ENCODE measurements at places on chromosomes 5 and 9.

DNA sequence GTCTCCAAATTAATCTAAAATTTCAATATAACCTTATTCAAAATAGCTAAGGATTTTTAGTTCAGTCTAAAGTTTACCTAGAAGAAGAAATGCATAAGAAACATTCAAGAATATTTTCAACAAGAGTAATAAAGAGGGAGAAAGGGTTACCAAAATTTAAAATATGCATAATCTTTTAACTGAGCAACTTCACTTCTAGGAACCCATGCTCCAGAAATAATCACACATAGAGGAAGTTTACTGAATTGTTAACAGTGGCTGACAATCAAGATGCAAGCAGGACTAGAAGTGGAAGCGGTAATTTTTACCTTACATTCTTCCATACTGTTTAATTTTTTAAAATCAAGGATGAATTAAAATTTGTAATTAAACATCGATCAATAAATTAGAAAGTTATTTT, 1.9 kb downstream of the PJA2 start:
- no peak for DNase-seq

GRCh38 chr9:137406876-137407589, 15.9 kb downstream of the EXD3 start:
- no peak for DNase-seq

GRCh38 chr9:91428927-91429351, 5.3 kb upstream of the NFIL3 start:
- DNase-seq: no peak

- no peak for DNase-seq
These were observed 82.1 kb downstream of the GRIA1 start for GRCh38 chr5:153572411-153573145.

- DNase-seq: peak; percentile 29
These were observed 110.7 kb downstream of the NR6A1 start for GRCh38 chr9:124660341-124660801.

GRCh38 chr5:107799306-107799705, 128.6 kb upstream of the EFNA5 start:
- DNase-seq: no peak

DNA sequence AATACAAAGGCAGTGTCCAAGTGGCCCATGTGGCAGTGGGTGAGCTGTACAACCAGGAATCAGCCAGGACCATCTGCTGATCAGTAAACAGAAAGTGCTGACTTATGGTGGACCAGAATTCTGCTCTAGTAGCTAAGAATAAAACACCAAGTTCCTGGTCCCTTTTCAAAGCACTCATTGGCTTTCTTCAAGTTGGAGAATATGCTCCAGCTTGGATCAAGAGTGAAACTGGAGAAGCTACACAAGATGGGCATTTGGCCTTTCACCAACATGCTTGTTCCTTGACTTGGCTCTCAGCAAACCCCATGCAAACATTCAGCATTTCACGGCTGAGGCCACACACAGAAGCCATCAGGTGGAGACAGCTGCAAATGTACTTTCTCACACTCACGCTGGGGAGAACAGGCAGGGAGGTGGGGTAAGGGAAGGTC, 32.1 kb downstream of the MARCHF3 start:
- no peak for DNase-seq

- no peak for DNase-seq
These were observed 49.1 kb upstream of the GADD45G start for GRCh38 chr9:89555451-89556375.

GRCh38 chr5:150662731-150663516, 1.9 kb downstream of the MYOZ3 start:
- DNase-seq: no peak

DNA sequence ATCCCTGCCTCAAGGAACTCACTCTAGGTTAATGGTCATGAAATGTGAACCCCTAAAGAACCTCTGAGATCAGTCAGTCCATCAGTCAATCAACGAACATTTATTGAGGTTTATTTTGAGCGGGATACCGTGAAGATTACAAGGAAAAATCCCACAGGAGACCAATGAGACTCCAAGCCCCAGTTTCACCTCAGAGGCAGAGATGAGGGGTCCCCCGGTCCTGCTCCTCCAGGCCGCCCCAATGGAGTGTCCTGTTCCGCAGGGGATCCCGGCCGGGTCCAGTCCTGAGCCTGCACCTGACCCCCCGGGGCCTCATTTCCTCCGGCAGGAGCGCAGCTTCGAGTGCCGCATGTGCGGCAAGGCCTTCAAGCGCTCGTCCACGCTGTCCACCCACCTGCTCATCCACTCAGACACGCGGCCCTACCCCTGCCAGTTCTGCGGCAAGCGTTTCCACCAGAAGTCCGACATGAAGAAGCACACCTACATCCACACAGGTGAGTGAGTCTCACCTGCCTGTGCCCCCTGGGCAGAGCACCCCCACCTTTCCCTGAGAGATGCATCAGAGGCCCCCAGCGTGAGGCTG, 11.0 kb downstream of the GFI1B start:
- DNase-seq: no peak

GRCh38 chr9:136342181-136343120, 15.1 kb downstream of the GPSM1 start:
- DNase-seq: no peak

DNA sequence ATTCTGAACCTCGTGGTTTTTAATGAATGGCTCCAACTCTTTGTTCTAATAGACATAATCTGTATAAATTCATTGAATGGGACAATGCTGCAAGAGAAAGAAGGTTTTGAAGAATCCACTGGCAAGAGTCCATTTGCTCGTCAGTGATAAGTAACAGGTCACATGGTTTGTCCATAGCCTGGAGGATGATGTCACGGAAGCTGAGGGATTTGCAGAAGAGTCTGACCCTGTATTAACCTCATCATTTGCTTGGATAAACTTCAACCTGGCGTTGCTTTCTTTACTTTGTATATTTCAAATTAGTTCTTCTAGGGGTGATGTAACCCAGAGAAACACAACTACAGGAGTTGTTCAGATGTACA, 197.4 kb downstream of the GAS1 start:
- no peak for DNase-seq

GRCh38 chr5:93572608-93573353, 8.2 kb downstream of the NR2F1-AS1 start:
- DNase-seq: no peak

- no peak for DNase-seq
These were observed 140.6 kb downstream of the OSTF1 start for GRCh38 chr9:75228893-75229292.

DNA sequence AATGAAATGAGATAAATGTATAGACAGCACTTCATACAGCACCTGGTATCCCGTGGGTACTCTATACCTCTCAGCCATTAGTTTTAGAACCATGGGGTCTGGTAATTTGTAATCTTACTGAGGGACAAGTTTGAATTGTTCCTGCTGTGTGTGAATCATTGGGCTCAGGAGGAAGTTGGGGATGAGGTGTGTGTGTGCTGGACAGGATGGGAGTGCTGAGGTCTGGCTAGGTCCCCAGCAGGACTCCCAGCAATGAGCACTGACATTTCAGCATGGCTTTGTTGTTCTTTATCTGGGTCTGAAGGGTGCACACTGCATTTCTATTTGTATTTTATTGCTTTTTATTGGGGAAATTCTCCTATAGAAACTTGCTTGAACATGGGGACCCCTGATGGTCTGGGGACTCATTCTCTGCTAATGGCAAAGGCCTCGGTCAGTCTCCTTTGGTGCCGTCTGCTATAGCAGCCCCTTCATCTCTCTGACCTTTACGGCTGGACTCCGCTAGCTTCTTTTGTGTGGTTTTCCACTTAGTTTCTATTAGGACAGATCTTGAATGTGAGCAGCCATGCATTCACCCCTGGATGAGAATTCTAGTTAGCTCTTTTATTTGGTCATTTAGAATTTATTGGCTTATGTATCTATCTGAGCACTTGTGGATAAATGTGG, 98.1 kb downstream of the SREK1 start:
- DNase-seq: no peak

DNA sequence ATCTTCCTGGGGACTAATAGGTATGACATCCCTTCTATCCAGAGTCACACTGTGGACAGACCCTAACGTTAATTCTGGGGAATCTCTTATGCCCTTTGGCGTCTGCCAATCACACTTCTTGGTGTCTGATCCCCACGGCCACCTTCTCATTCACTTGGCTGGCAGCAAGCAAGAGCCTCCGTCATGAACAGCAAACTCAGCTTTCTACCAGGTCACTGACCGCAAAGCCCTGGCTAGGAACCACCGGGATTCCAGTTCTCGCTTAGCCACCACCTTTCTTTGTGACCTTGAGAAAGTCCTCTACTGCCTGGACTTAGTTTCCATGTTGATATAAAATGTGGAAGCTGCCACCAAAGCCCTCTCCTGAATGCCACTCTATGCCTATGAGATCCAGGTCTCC, 67.7 kb upstream of the FCN1 start:
- DNase-seq: no peak

- no peak for DNase-seq
These were observed 91.6 kb downstream of the CFAP90 start for GRCh38 chr5:7759257-7759871.

GRCh38 chr9:90064248-90064647, 459.4 kb downstream of the GADD45G start:
- DNase-seq: no peak

DNA sequence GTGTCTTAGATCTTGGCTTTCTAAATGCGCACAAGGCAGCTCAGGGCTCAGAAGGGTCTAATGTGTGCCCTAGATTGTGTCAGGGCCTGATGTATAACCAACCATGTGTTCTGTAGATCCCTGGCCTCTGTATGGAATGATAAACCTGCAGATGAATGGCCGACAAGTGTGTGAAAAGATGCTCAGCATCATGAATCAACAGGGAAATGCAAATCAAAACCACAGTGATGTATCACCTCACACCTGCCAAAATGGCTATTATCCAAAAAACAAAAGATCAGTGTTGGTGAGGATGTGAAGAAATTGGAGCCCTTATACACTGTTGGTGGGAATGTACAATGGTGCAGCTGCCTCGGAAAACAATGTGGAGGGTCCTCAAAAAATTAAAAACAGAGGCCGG, 489.8 kb downstream of the SEMA5A start:
- DNase-seq: no peak

DNA sequence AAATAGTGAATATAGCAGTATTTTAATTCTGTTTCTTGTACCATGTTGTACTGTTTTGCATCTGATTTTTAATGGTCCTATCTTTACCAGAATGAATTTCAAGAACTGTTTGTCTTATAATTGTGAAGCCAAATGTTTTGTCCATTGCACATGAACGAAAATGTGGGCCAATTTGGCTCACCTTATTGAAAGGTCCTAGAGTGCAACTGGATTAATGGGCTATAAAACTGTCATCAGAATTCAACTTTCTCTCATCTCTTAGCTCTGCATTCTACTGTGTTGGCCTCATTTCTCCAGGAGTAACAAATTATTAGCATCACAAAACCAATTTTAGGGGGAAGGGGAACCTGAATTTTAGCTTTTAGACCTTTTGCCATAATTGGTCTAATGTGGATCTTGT, 179.4 kb upstream of the NUDT12 start:
- no peak for DNase-seq

DNA sequence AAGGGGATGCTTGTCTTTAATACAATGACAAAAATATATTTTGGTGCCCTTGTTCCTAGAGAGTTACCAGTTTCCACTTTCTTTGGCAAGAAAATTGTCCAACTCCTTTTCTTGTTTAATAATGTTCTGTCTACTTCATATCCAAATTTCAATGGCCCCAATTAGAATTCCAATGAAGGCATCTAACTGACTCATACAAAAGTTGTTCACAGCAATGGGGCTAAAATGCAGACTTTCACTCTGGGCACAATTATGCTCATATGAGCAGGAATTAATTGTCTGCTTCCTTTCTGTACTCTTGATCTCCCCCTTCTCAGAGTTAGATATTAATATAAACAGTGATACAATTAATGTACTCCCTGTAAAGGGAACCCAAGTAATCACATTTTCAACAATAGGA, 42.1 kb upstream of the ZNF622 start:
- no peak for DNase-seq

DNA sequence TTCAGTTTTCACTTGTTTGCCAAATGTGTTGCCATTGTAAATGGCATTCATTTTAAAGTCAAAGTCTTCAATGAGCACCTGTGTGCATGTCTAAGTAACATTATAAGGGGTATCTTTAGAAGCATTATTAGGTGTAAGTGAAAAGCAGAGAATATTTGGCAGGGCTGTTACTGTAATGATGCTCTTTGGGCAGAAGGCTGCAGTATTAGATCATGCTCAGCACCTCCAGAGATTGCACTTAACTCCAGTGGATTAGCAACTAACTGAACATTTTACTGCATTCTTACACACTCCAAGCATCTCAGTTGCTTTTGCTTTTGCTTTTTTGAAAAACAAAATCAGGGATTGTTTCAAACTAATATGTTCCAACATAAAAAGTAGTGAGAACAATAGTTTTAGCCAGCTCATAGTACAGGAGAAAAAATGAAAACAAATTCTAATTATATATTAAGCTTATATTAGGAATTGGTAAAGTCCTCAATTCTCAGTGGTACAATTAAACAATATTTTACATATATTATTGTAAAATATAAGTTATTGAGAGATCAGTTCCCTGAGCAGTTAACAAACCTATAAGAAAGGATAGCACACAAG, 1740.9 kb upstream of the CDH9 start:
- DNase-seq: no peak

- DNase-seq: no peak
These were observed 30.3 kb upstream of the STING1 start for GRCh38 chr5:139512786-139513390.

- DNase-seq: no peak
These were observed 208.2 kb downstream of the SEC61B start for GRCh38 chr9:99430301-99430700.

Measured in smooth muscle cell of the brain vasculature (primary cell).